Memory B cell (primary cell): ENCODE measurements at places on chromosomes 12 and 14.
A peak's percentile ranks its signal among the peaks of the same experiment; 100 is the strongest.

DNA sequence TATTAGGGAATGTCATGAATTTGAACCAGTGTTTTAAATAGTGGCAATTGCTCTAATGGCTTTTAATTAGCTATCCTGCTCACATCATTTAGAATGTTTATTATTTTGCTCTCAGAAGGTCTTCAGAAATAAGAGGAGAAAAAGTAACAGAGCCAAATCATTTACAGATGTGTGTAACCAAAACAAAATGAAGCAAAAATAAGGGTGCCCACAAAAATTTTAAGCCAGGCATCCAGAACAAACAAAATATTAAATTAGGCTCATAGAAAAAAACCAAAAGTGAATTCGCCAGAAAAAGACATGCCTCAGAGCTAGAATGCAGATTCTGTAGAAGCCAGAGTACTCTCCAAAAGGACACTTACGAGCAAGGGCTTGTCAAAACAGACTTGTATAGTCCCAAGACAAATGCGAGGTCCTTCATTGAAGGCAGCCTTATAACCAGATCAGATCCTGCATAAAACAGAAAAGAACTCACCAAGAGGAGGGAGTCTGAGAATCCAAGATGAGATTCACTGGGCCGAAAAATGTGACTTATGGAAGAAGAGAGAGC, 20.2 kb upstream of the SERPINA1 start:
- no peak for DNase-seq

DNA sequence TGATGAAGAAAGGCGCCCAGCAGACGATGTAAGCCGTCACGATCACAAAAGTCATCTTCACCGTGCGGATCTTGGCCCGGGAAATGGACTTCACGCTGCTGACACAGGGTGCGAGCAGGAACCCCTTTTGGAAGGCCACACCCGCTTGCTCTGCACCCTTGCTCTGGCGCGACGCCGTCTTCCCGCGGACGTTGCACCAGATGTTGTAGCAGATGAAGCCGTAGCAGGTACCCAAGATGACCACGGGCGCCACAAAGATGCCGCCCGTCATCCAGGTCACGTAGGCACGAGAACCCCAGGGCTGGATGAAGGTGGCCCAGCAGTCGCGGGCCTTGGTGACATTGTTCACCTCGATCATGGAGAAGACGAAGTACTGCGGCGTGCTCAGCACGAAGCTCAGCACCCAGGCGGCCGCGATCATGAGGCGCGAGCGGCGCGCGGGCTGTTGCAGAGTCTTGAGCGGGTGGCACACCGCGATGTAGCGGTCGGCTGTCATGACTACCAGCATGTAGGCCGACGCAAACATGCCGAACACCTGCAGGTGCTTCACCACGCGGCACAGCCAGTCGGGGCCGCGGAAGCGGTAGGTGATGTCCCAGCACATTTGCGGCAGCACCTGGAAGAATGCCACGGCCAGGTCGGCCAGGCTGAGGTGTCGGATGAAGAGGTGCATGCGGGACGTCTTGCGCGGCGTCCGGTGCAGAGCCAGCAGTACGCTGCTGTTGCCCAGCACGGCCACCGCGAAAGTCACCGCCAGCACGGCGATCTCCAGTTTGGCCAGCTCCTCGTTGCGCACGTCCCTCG, 890 bp downstream of the AVPR1A start:
- DNase-seq, result no peak

GRCh38 chr14:88983755-88984154, 159.3 kb downstream of the TTC8 start:
- DNase-seq, result no peak

DNA sequence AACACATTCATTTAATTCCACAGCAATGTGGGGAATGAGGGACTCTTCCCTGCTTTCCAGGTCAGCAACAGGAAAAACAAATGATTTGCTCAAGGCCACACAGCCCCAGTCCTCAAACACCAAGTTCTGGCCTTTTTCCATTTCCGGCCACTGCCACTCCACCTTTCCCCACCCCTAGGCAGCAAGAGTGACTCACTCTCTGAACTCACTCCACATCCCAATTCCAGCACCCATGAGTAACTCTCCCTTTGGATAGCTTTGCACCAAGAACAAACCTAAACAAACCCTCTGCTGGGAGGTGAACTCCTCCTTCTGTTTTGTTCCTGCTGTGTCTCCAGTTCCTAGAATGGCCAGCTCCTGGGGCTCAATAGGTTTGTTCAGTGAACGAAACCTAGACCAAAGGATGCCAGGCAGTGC, 30.4 kb upstream of the PLEKHG6 start:
- no peak for DNase-seq

DNA sequence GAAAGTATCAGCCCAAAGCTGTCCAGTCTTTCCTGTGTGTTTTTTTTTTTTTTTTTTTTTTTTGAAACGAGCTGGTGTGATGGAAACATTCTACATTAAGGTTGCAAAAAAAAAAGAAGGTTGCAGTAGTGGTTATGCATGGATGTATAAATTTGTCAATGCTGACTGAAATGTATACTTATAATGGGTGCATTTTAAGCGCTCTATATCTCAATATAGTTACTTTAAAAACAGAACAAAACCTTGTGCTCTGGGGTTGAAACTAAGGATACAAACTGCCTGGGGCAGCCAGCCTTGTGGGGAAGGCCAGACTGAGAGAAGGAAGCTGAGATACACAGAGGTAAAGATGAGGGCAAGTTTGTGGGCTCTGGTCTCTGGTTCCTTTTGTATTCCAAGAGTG, 87.3 kb upstream of the RMST start:
- DNase-seq, result no peak

DNA sequence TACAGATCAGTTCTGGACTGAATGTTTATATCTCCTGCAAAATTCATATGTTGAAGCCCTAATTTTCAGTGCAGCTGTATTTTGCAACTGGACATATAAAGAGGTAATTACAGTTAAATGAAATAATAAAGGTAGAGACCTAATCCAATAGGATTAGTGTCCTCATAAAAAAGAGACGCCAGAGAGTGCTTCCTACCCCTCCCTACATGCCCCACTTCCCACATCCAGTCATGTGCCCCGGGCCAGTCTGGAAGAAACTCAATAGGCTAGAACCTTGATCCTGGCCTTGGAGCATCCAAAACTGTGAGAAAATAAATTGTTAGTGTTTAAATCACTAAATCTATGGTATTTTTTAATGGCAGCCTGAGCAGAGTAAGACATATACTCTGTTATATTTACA, 172.3 kb downstream of the ALG10B start:
- DNase-seq, result no peak

- no peak for DNase-seq
Measured at GRCh38 chr14:92670643-92671366, 77.6 kb downstream of the LGMN start.

DNA sequence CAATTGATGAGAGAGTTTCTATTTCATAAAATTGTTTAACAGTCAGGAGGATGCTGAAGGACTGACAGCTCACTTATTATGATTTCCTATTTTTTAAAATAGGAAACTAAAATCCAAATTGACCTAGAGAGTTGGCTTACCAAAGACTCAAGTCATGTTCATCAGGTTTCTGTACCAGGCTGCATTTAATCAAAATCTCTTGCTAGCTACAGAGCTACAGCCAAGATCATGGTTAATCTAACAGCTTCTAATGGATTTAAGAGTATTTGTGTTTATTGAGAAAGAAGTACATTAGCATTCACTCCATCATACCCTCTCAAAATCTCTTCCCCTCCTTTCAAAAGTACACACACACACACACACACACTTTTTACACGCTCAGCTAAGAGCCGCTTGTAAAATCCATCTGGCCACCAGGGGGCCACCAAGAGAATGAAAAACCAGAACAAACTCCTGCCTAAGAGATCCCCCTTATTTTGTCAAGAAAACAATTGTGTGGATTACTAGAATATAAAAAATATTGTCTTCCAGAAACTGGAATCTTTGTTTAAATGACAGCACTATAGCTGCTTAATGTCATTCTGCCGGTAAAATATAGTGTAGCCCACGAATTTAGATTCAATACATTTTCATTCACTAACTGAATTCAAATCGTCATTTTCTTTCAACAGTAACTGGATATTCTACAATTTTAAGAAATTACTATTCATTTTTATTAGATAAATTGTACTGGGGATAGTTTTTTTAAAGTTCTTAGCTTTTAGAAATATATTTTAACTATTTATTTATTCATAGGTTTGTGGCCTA, 334.0 kb downstream of the BTG1 start:
- peak; percentile 72 for DNase-seq

DNA sequence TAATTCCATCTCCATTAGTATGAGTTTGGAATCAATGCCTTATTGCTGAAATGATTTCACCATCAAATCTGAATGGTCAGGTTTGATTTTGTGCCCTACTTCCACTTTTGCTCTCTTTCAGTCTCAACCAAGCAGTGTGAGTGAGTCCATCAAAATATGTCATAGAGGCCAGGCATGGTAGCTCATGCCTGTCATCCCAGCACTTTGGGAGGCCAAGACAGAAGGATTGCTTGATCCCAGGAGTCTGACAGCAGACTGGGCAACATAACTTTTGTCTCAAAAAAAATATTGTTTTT, 22.0 kb upstream of the HSP90B1 start:
- no peak for DNase-seq

GRCh38 chr12:102481705-102482425, 1.5 kb upstream of the IGF1 start:
- DNase-seq, result no peak

- DNase-seq, result no peak
Measured at GRCh38 chr12:57579677-57580465, 11.1 kb upstream of the PIP4K2C start.

GRCh38 chr12:130796985-130797686, 41.9 kb downstream of the STX2 start:
- no peak for DNase-seq

GRCh38 chr12:5904441-5904840, 40.6 kb downstream of the ANO2 start:
- DNase-seq, result no peak

DNA sequence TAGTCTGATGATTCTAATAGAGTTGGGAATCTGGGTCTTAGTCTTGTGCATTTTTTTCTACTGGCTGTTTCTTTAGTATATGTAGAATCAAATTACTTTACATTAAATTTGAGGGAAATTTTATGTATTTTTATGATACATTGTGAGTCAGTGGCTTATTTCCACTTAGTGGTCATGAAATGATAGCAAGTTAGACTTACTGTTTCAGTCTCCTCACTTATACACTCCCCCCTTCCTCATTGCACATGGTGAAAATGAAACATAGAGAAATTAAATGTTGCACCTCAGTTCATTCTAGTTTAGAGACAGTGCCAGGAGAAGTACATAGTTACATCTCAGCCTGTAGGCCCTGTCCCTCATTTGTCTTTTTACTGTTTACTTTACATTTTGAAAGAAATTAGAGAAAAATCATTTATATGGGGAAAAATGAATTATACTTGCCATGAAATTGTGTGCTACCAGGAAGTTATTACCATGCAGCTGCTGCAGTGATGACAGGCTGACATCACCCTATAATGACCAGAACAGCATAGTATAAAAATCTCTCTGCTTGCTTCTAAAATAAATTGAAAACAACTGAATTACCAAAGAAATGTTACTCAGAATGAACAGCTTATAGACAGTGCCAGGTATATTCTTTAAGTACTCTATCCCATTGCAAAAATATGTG, 113.2 kb downstream of the TRMT5 start:
- no peak for DNase-seq

DNA sequence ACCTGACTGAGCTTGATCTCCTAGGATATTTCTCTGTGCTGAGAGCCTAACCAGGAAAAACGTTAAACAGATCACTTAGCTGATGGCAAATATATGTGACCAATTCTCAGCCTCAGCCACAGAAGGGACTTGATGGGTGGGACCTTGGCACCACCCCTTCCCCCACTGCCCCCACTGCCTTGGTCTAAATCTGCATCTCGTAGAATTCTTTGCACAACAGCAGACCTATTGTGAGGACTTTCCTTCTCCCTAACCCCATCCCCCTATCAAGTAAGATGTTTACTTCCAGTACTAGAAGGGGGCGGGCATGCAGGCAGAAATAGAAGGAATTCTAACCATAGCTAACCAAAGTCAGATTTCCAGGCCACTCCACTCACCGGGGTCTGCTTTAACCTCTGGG, 313.2 kb downstream of the PCNX1 start:
- no peak for DNase-seq

- no peak for DNase-seq
Measured at GRCh38 chr12:66320996-66321395, 18.7 kb downstream of the HELB start.

GRCh38 chr12:79344855-79345847, 345.6 kb downstream of the PAWR start:
- DNase-seq, result peak; percentile 3

DNA sequence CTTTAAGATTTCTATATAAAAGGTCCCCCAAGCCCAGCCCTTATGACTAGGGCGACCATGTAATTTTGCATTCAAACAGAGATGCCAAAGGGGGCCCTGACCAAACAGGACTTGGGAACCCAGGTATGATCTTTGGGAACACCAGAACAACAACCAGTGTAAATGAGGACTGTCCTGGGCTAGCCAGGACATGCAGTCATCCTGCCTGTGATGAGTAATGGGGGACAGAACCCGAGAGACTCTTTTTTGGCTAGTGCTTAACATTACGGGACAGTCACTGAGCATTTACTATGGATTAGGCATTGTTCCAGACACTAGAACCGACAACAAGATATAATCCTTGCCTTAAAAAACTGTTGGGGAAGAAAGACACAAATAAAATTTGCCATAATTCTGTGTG, 337.3 kb downstream of the CACNA1C start:
- DNase-seq, result no peak

GRCh38 chr12:18320036-18320617, 58.8 kb downstream of the PIK3C2G start:
- no peak for DNase-seq

- DNase-seq, result peak; percentile 70
Measured at GRCh38 chr14:70780396-70781075, 28.8 kb downstream of the MAP3K9 start.

DNA sequence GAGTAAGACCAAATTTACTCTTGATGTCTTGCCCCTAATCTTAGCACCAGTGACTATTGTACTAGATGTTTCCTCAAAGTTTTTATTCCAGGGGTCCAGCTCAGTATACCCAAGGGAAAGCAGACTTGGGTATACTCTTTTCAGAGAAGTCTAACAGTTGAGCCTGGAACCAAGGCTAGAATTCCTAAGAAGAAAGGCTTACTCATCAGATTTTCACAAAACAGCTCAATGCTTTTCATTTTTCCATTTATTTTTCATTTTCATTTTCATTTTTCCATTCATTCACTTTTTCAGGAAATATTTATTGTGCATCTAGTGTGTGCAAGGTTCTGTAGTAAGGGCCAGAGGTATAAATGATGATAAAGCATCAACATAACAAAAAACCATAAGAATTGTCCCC, 143.2 kb downstream of the PHLDA1 start:
- DNase-seq, result no peak

DNA sequence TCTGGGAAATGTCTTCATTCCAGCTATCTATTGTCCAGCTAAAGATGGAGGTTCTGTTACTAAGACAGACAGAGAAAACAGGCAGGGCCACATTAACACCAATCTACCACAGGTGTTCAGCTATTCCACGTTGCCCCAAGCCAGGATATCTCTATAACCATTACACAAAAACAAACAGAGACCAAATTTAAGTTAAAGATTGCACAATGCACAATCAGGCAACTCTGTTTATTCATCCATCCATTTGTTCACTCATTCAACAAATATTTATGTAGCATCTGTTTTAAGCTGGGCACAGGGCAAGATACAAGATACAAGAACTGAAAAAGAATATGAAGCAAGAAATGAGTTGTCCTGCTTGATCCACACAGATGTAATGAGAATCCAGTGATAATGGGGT, 629.0 kb downstream of the MED13L start:
- DNase-seq, result no peak
